ENCODE measurements at places on chromosomes 1 and 21. TPM values are rescaled to one million over a fixed set of nuclear protein-coding genes. Genes with fewer than 3 reads are reported as not detected.

The SPOCD1 gene
- polyA plus RNA-seq = 10.7 TPM

The HHIPL2 gene
- 0.29 TPM for polyA plus RNA-seq

The NOS1AP gene
- 0.03 TPM for polyA plus RNA-seq

The PTGFR gene
- 3.6 TPM for polyA plus RNA-seq

The DTL gene
- polyA plus RNA-seq = 12.6 TPM

The NMNAT1 gene
- 7.0 TPM for polyA plus RNA-seq

The KRTAP21-2 gene
- not detected for polyA plus RNA-seq

The SLFNL1 gene
- polyA plus RNA-seq = 0.16 TPM

The COA6 gene
- 34.2 TPM for polyA plus RNA-seq

The OR6K3 gene
- polyA plus RNA-seq = not detected

The KCNJ9 gene
- 0.05 TPM for polyA plus RNA-seq

The GPR3 gene
- polyA plus RNA-seq = 6.0 TPM

The LMOD1 gene
- polyA plus RNA-seq = 2.7 TPM

The MIXL1 gene
- polyA plus RNA-seq = not detected

The KIF17 gene
- polyA plus RNA-seq = 4.3 TPM

The TPTE gene
- not detected for polyA plus RNA-seq

The POGZ gene
- polyA plus RNA-seq = 23.9 TPM

The OR2M4 gene
- not detected for polyA plus RNA-seq

The TNFRSF18 gene
- not detected for polyA plus RNA-seq

The PLA2G2F gene
- polyA plus RNA-seq = not detected

The GSTM2 gene
- polyA plus RNA-seq = 97.6 TPM

The APOBEC4 gene
- not detected for polyA plus RNA-seq

The MAP1LC3C gene
- polyA plus RNA-seq = 0.20 TPM

The MMP23B gene
- 1.2 TPM for polyA plus RNA-seq

The ALDH4A1 gene
- polyA plus RNA-seq = 18.5 TPM

The ADGRL2 gene
- 52.4 TPM for polyA plus RNA-seq

The UBXN11 gene
- 30.6 TPM for polyA plus RNA-seq

The RSBN1 gene
- polyA plus RNA-seq = 3.9 TPM

The SIM2 gene
- not detected for polyA plus RNA-seq

The DMRTA2 gene
- polyA plus RNA-seq = not detected

The KPRP gene
- polyA plus RNA-seq = not detected

The ZNF593OS gene
- polyA plus RNA-seq = not detected

The FGR gene
- polyA plus RNA-seq = not detected

The EIF4G3 gene
- polyA plus RNA-seq = 40.3 TPM

The LCE1D gene
- polyA plus RNA-seq = not detected

The OR2L3 gene
- polyA plus RNA-seq = 0.02 TPM

The RGS16 gene
- polyA plus RNA-seq = 0.79 TPM

The SIKE1 gene
- polyA plus RNA-seq = 29.8 TPM

The ALPL gene
- polyA plus RNA-seq = 1.3 TPM

The TNFRSF9 gene
- 2.9 TPM for polyA plus RNA-seq

The LINGO4 gene
- not detected for polyA plus RNA-seq

The ARMH1 gene
- polyA plus RNA-seq = 6.6 TPM

The CELF3 gene
- polyA plus RNA-seq = 0.65 TPM

The PTPN22 gene
- 0.12 TPM for polyA plus RNA-seq

The CLDN14 gene
- polyA plus RNA-seq = not detected

The RASSF5 gene
- polyA plus RNA-seq = 2.2 TPM

The ACTA1 gene
- polyA plus RNA-seq = 0.21 TPM

The NPHS2 gene
- not detected for polyA plus RNA-seq

The AMY1A gene
- not detected for polyA plus RNA-seq

The TRIM46 gene
- 12.3 TPM for polyA plus RNA-seq

The SHISAL2A gene
- polyA plus RNA-seq = 0.07 TPM

The GNAT2 gene
- polyA plus RNA-seq = 0.16 TPM

The LCE3E gene
- not detected for polyA plus RNA-seq

The TOE1 gene
- 17.3 TPM for polyA plus RNA-seq

The EFNA4 gene
- polyA plus RNA-seq = 15.9 TPM

The PRKAA2 gene
- polyA plus RNA-seq = 1.5 TPM

Measured in SK-N-SH (cell line).